T-helper 1 cell (primary cell): ENCODE measurements at places on chromosomes 5 and 9.

DNA sequence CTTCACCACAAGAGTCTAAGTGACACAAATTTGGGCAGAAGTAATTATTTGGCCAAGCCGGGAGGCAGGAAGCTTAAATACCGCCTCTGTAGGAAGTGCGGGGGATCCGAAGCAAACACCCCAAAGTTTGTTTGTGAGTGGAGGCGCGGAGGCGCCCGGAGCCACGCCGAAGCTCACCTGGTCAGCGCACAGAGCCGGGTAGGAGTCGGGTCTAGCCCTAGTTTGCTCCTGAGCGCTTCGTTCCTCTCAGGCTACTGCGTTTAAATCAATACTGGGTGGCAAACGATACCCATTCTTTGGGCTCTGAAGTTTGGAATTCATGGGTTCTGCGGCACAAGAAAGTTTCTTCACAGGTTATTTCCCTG lies 855 bp downstream of the MCC start:
- no peak for DNase-seq

DNA sequence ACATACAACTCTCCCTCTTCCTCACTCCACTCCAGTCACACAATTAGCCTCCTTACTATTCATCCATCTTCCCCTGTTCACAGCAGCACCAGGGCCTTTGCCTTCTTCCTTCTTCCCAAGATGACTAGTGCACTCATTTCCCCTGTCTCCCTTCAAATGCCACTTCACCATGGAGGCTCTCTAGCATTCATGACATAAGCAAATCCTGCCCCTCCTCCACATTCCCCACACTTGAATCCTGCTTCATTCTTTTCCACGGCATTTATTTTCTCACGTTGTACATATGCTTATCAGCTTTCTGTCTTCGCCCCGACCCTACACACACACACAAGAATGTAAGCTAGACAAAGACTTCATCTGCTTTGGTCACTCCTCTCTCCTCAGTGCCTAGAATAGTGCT lies 133.3 kb downstream of the CDK5RAP2 start:
- no peak for DNase-seq

DNA sequence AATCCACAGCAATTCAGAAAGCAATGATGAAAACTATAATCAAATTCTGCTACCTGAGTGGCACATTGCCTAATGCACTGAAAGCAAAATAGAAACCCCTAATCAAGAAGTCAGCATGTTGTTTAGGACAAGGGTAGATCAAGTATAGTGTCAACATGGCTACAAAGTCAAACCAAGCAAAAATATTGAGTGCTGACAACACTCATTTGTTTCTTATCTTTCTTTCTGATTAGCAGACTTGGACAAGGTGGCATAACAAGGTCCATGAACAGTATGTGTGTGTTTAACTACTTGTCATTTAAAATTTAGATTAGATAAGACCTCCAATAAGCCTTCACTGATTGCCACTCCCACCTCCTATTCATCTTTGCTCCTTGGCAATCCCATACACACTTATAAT lies 332.4 kb downstream of the KIAA0825 start:
- no peak for DNase-seq

DNA sequence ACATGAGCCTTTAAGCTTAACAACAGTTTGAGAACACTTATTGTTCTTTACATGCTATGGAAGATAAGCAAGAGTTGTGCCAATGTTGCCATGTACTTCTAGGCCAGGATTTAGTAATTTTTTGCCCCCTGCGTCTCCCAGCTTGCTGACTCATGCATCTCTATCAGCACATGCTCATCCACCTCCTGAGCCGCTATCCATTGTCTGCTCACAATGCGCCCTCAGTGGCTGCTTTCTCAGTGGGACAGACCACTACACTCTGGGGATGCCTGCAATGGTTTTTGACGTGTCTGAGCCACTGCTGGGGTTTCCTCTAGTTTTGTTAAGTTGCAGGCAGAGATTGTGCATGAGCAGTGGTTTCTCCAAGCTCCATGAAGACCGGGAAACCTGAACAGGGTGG lies 50.9 kb upstream of the PHF2 start:
- DNase-seq, result no peak

DNA sequence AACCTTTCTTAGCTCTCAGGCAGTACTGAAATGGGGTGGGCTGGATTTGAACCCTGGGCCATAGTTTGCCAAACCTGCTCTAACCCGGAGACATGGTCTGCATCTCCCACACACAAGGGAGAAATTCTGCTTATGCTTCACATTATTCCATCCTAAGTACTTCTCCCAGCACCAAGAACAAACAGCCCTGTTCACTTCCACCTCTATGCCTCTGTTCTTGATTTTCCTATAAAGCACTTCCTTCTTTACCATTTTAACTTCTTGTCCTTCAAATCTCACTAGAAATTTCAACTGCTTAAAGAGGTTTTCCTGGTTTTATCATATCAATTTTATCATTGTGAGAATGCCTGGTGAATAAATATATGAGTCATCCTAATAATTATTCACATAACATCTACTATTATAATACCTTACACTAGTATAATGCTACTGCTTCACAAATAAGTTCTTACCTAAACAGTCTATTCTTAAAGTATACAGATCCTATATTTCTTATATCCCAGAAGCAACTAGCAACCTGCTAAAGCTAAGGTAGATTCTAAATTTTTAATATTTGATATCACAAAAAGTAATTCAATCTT lies 12.7 kb downstream of the FEM1C start:
- no peak for DNase-seq

- DNase-seq, result no peak
Observed at GRCh38 chr9:124754289-124754688, 16.8 kb downstream of the NR6A1 start.

GRCh38 chr5:136061630-136062365 lies 33.0 kb downstream of the TGFBI start:
- DNase-seq, result no peak

DNA sequence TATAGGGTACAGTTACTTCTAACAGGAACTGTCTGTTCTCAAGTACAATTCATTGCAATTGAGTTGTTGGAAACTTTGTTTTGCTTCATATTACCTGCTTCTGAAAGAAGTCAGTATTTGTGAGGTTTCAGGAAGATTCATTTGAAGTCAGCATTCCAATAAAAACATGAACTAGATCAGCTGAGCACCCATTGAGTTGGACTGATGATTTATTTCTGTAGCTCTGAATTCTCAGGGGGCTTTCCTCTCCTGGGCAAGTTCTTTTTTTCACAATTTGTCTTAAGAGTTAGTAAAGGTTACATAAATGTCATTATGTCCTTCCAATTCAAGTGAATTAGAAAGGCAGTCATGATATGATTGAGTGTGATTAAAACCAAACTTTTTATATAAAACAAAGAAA lies 16.2 kb upstream of the KIF2A start:
- no peak for DNase-seq

DNA sequence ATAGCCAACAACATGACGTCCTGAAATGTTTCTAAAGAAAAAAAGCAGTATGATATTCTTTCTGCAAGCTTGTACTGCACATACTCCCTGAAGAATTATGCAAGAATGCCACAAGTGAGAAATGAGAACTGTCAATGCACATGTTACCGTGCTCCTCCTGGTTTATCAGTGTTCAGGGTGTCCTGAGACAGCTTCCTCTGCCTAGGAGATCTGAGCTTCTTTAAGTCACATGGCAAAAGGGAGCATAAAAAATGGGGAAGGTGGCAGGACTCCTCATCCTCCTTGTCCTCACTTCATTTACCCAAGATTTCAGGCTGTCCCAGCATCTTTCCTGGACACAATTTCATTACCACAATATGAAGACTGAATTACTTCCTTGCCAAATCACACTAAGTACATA lies 238.2 kb downstream of the GLIS3 start:
- DNase-seq, result no peak

GRCh38 chr5:57189515-57189914 lies 15.7 kb downstream of the GPBP1 start:
- no peak for DNase-seq

- no peak for DNase-seq
Observed at GRCh38 chr9:113302792-113303418, at the start of gene RNF183. RNF183 (minus strand) TSS chr9:113303376; CDS start chr9:113298184, 5,192 bp downstream.
